ENCODE measurements at places on chromosomes 3 and 15.

DNA sequence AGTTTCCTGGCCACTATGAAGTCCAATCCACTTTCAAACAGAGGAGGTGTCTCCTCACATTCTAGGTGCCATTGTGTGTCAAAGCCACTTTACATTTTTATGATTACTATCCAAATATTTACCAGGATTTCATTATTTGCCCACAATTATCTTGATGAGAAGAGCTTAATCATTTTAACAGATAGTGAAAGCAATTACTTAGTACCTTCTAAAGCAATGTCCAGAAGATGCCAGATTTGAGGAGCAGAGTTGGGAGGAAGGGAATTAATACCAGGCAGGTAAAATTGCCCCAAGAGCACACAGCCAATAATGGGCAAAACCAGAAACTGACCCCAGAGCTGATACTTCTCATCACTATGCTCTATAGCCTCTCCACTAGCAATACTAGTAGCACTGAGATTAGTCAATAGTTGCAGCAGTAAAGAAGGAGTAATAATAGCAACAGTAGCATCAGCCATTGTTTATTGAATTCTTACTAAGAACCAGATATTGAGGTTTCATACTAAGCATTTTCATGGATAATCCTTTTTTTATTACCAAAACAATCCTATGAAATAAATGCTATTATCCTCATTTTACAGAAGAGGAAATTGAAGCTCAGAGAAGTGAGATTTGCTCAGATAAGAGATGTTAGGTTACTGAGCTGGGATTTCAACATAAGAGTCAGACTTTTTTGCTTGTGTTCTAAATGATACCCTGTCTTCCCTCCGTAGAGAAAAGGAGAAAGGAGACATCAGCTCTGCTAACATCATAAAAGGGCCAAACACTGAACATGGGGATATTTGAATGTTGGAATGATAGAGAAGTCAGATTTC lies 509.3 kb upstream of the CFAP20DC start:
- no peak for DNase-seq

DNA sequence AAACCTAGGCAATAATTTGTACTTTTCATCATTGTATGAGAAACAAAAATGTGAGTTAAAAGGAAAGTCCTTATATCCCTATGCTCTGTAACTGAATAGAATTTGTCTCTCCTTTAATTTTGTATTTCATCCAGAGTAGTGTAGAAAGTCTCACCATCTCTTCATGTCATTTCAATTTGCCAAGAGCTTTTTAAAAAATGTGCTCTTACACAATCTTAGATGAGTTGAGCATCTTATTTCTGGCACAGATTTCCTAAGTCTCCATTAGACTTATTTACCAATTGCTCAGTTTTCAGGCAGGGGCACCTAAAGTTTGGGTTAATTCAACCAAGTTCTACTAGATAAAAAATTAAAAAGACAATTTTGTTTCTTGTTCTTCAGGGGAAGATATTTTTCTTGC lies 201.5 kb upstream of the RBMS3 start:
- DNase-seq: no peak

DNA sequence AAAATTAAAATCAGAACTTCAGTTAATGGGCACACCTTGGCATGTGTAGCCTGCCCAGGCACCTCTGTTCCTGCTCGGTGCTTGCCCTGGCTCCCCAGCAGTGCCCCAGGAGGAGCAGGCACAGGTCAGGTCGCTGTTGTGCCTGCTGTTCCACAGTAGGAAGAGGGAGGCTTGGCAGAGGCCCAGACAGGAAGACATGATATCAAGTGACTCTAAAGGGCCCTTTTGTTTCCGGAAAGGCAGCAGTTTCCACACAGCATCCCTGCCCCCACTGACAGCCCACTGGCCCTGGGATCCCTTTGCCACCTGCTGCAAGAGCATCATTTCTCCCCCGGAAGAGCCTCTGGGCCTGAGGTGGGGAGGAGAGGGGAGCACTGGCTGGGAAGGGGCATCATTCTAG lies 40.5 kb upstream of the HES1 start:
- no peak for DNase-seq

GRCh38 chr3:181971424-181971823 lies 259.7 kb downstream of the SOX2 start:
- DNase-seq: no peak

GRCh38 chr3:129608936-129609590 lies 2.6 kb upstream of the PLXND1 start:
- DNase-seq: no peak

- DNase-seq: no peak
These were observed 228.8 kb upstream of the PEX5L start for GRCh38 chr3:180265551-180265950.

DNA sequence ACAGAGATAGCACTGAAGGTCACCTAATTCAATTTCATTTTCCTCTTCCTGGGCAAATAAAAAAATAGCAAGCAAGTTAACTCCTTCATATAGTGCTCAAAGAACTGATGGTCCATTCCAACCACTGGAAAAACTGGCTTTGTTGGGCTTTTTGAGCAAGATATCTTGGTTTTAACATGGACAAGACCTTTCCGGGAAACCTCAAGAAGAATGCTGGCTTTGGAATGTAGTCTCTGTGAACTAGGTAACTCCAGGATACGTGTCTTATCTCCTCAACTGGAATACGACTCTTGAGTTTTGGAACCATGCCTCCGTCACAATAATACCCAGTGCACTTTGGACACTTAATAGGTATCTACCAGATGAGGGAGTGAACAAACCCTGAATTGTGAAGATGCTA lies 36.9 kb upstream of the CRBN start:
- no peak for DNase-seq

- no peak for DNase-seq
These were observed 680.3 kb downstream of the AGBL1 start for GRCh38 chr15:86759800-86760523.

- DNase-seq: no peak
These were observed 43.1 kb upstream of the LIMD1 start for GRCh38 chr3:45551214-45552010.

DNA sequence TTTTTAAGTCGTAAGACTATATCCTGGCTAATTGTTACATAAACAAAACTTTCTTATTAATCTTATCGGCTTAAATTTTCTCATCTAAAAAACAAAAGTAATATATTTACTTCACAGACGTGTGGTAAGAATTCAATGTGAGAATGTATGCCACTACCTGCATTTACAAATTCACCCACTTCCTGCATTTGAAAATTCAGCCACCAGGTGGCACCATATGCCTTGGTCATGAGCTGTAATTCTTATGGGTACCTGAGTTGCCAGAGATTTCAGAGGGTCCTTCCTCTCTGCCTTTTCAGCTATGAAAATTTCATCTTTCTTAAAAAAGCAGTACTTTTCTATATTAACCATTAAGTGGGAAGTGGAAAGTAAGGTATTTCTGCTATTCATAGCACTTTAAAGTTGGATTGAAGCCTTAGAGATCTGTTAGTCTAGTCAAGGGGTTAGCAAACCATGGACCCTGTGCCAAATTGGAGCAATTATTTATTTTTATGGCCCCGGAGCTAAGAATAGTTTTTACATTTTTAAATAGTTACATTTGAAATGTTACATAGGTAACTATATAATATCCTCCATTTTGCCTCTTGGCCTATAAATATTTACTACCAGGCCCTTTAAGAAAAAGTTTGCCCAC lies 127.8 kb downstream of the HCN4 start:
- peak; percentile 25 for DNase-seq

- DNase-seq: no peak
These were observed 265.1 kb downstream of the NFKBIZ start for GRCh38 chr3:102114264-102114979.

GRCh38 chr15:57667171-57667849 lies 39.2 kb upstream of the POLR2M start:
- DNase-seq: peak; percentile 61

DNA sequence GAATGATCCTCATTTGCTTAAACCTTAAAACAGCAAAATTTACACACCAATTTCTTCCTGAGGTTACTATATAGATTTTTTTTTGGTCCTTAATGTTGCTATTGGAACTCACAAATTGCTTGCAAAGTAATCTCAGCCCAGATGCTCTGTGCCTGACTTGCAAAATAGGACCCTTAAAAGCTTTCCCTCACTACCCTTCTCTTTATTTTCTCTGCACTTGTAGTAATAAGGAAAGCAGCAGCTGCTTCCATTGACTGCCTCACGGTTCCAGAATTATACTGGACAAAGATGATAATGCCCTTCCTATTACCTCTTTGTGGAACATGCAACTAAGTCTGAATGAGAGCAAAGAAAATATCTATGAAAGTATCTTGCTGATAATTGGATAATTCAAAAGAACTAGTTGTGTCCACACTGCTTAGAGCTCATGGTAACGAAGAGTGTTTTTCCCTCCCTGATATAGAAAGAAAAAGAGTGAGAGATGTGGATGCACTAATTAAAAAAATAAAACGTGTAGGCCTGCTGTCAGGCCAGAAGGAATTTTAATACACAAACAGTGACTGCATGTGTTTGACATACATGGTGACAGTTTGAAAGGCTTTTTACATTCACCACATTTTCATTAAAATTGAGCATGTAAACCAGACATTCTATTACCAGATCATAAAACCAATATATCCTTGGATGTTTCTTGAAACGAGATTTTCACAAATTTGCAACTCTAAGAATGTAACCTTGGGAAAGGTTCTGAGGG lies 783.1 kb downstream of the GBE1 start:
- DNase-seq: no peak

DNA sequence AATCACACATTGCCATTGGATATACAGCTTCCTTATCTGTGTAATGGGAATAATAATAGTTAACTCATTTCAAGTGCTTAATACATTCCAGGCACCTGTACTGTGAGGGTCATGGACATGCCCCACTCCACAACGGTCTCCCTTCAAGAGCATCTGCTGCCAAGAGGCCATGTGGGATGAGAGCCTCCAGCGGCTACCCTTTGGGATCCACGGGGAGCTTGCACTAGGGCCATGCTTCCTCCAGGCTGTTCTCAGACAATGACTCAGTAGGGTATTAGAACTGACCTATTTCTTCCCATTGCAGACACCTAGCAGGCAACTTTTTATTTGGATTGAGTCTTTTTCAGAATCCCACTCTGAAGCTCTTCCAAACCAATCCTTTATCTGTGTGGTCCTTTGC lies 1078.9 kb downstream of the TUSC7 start:
- no peak for DNase-seq

DNA sequence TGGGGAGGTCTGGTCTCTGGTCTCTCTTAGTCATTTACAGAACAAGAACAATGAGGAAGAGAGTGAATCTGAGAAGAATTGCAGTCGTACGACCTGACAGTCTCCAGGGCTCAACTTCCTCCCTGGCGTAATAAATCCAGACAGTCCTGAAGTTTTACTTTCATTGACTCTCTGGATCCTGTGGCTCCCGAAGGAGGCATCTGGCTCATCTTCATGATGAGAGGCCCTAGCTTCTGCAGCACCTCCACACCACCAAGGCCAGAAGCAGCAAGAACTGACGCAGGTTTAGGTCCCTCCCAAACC lies 11.8 kb upstream of the CYFIP1 start:
- no peak for DNase-seq

- no peak for DNase-seq
These were observed 131.6 kb downstream of the NLGN1 start for GRCh38 chr3:173529062-173529711.

- DNase-seq: no peak
These were observed 100.3 kb downstream of the FSIP1 start for GRCh38 chr15:39682366-39682765.

DNA sequence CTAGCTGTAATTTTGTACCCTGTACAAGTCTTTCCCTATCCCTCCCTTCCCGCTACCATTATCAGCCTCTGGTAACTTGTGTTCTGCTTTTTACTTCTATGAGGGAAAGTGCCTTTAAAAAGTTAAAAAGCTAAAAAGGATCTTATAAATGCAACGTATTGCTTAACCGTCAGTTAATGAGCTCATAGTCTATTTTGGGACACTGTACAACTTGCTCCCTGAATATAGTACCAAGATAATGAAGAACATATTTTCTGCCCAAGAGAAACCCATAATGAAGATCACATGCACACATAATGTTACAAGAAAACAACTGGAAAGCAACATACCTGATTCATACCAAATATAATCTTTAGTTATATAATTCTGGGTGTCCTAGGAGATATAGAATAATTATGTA lies 22.6 kb downstream of the ZIC1 start:
- no peak for DNase-seq

DNA sequence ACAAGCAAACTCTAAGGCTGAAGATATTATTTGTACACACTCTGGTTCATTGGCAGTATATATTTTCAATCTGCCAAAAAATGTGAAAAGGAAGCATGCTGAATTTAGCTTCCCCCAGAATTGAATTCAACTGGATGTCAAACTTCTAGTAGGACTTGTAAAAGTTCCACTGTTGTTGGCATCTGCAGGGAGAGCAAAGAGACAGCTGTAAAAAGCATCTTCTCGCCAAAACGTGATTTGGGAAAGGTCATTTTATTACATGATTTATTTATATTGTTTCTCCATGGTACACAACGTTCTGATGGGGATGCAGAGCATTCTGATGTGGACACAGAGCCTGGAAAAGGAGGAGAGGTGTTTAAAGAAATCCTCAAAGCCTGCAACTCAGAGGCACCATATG lies 196.7 kb upstream of the ADAMTS9 start:
- DNase-seq: no peak

GRCh38 chr3:31124373-31124772 lies 229.9 kb upstream of the GADL1 start:
- no peak for DNase-seq

DNA sequence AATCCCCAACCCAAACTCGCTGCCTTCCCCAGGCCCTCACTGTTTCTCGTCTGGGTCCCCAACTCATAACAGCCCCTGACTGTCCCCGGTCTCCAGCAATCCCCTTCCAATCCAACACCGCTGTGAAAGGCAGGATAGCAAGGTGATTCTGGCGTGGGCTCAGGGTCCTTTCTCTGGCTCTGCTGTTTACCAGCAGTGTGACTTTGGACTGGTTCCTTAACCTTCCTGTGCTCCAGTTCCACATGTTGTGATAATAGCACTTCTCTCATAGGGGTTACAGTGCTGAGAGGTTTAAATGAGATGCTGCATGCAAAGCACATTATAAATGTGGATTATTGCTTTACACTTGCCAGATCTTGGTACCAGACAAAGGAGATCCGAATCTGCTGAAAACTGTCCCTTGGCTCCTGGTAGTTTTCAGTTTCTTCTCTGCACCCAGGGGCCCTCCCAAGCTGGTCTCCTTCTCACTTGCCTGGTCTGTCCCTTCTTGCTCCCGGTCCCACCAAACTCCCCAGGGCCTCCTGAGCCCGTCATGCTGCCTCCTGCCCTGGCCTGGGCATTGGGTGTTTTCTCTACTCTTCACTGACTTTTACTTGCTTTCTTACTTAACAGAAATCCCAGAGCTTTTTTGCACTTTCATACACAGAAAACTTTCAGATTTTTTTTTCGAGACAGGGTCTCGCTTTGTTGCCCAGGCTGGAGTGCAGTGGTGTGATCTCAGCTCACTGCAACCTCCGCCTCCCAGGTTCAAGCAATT lies 26.8 kb upstream of the CYP11A1 start:
- no peak for DNase-seq

DNA sequence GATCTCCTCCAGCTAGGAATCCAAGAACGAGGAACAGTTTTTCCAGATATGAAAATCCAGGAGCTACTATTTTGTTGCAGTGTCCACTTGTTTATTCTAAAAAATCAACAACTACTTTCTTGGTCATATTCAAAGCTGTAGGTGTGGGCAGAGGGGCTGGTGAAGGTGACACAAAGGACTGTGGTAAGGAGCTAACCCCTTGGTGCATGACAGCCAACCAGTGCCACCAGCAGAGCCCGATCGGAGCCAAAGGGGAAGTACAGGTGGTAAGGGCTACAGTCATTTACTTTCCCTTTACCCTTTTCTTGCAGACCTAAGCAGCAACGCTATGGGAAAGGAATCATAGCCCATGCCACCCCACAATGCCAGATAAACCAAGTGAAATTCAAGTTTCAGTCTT lies 30.7 kb downstream of the PLA1A start:
- DNase-seq: no peak
